ENCODE measurements at places on chromosomes 16 and 17.

DNA sequence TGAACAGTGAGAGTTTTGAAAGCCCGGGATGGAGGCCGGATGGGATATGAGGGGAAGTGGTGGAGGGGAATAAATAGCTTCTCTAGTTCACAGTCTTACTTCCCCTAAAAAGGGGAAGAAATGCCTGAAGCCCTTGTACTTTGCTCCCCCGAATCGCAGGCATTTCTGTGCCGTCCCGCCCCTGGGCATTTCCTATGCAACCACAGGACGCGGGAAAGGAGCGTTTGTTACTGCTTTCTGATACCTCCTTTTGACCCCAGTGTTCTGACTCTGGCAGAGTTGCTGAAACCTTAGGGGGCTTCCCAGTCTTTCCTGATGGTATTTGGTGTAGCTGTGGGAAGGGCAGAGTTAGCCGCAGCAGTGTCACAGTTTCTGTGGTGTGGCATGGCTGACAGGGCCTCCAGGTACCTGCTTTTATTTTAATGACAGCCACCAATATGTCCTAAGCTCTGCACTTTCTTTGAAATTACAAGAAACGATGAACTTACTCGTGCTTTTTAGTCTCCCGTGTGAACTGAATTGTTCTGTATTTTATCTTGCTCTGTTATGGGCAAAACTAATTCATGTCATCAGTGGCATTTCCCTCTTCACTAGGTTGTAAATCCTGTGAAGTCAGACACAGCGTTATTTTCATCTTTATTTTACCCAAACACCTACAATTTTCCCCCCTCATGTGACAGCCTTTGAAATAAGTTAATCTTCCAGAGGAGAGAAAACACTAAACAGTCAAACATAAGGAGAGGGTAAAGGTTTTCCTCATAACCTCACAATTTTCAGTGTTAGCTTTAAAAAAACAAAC, 27.1 kb downstream of the USP10 start:
- no peak for DNase-seq

DNA sequence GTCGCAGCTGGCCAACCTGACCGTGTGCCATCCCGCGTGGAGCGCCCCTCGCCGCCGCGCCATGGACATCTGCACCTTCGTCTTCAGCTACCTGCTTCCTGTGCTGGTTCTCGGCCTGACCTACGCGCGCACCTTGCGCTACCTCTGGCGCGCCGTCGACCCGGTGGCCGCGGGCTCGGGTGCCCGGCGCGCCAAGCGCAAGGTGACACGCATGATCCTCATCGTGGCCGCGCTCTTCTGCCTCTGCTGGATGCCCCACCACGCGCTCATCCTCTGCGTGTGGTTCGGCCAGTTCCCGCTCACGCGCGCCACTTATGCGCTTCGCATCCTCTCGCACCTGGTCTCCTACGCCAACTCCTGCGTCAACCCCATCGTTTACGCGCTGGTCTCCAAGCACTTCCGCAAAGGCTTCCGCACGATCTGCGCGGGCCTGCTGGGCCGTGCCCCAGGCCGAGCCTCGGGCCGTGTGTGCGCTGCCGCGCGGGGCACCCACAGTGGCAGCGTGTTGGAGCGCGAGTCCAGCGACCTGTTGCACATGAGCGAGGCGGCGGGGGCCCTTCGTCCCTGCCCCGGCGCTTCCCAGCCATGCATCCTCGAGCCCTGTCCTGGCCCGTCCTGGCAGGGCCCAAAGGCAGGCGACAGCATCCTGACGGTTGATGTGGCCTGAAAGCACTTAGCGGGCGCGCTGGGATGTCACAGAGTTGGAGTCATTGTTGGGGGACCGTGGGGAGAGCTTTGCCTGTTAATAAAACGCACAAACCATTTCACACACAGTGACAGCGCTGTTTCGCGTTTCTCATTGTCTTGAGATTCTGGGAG, 2.0 kb upstream of the ZACN start:
- no peak for DNase-seq

DNA sequence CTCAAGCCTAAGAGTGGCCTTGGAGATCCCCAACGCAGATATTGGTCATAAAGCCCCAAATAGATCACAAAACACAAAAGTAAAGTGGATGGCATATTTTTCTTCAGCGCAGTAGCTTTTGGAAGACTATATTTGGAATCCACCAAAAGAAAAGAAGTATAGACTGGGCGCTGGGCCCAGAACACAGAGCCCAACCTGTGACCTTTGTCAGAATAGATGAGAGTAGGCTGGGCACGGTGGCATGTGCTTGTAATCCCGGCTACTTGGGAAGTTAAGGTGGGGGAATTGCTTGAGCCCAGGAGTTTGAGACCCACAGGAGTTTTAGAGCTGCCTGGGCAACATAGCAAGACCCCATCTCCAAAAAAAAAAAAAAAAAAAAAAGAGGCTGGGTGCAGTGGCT, 14.6 kb downstream of the SCIMP start:
- no peak for DNase-seq

DNA sequence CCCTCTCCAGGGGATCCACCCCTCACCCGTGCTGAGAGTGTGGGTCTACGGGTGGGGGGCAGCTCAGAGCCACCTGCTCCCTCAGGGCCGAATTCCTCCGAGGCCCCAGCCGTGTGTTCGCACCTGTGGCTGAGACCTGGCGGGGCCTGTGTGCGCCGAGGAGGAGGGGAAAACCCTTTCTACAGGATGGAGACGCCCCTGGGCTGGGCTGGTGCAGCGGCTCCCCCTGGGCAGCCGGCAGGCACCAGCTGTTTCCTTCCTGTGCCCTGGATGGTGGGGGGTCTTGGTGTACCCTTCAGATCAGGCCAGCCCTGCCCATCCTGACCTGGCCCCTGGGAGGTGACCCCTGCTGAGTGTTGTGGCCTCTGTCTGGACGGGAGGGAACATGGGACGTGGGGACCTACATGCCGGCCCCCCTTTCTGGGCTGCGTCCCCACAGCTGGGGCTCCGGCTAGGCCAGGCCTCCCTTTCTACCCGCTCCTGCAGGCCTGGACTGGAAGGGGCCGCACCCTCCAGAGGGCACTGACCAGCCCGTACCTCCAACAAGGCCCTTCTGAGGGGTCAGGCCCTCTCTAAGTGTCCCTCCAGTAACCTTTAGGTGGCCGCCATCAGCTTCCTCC, 28.3 kb upstream of the PABPN1L start:
- no peak for DNase-seq

Measured in RWPE1 (cell line).